ENCODE measurements at places on chromosomes 4 and X.

GRCh38 chr4:20044966-20045365 is 206.7 kb upstream of the SLIT2 start:
- DNase-seq, result no peak

GRCh38 chr4:98746530-98746929 is 88.1 kb upstream of the TSPAN5 start:
- no peak for DNase-seq

DNA sequence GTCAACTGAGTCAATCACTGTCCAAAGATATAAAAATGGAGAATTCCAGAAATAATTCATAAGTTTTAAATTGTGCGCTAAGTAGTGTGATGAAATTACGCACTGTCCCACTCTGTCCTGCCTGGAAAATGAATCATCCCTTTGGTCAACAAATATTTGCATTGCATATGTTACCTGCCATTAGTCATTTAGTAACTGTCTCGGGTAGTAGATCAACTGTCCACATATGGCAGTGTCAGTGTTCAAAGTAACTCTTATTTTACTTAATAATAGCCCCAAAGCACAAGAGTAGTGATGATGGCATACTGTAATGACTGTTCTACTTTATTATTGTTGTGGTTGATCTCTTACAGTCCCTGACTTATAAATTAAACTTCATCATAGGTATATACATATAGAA is 3.4 kb downstream of the YTHDC1 start:
- no peak for DNase-seq

DNA sequence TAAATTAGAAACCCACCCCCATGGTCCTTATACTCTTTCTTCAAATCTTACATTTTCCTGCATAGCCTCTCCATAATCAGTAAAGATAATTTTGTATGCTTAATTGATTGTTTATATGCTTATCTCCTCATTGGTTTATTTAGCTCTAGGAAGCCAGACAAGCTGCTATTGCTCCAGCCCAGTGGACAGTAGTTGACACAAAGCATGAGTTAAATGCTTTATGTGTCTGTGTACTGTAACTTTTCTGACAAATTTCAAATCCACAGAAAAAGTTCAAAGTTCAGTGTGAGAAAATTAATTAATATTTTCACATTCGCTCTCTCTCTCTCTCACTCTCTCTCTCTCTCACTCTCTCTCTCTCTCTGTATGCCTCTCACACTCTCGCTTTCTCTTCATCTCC is 181.7 kb downstream of the GABRB1 start:
- DNase-seq, result no peak
